Activated CD8-positive, alpha-beta T cell treated with anti-CD3 and anti-CD28 coated beads, Interleukin-2, amount 10 ng/mL, durations not matched to agents 7 days and 5 days (primary cell): ENCODE measurements at places on chromosomes 2 and 18. TPM values are rescaled to one million over a fixed set of nuclear protein-coding genes. Genes with fewer than 3 reads are reported as not detected.

DNA sequence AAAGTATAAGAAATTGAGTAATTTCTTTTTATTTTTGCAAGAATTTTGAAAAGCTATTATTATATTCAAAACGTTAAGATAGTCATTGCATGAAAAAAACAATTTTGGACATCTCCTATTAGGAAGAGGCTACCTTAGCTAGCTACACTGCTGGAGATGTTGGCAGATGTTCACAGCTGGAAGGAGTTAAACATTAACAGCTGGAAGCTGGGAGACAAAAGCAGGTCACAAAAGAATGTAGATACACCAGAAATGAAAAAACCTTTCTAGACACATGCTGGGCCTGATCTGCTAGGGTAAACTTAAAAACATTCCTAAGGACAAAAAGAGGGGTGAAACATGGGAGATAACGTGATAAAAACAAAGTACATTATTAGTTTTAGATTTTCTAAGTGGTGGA, 84.4 kb downstream of the SESTD1 start:
- DNase-seq, result no peak

DNA sequence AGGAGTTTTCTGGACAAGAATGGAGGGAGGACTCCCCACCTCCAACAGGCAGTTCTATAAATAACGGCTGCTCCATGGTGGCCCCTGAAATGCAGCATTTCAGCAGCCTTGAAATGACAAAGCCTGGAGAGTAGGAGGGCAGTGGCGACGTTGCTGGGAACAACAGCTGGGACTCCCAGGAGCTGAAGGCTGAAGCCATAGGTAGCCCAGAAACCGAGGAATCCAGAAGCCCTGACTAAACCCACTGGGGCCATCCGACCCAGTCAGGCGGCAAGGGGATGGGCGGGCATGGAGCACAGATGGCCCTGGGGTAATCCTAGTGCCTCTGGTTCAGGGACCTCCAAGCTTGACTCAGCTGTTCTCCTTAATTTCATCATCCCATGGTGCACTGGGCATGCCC, 9.0 kb downstream of the PRKAG3 start:
- no peak for DNase-seq

Gene ABHD1
- total RNA-seq, result 0.23 TPM

Gene DLX2
- total RNA-seq, result not detected

DNA sequence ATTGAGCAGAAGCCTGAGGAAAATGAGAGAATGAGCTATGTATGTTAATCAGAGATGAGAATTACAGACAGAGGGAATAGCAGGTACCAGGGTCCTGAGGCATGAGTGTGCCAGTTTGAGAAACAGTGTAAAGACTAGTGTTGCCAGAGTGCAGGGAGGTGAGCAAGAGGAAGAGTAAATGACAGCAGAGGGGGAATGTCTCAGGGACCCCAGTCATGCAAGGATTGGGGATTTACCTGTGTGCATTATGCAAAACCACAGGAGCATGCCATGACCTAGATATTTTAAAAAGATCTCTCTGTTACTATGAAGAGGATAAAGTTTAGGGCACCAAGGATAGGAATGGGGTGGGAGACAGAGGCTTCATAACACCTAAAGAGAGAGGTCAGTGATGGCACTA, 72.1 kb downstream of the TTC32 start:
- DNase-seq, result no peak

DNA sequence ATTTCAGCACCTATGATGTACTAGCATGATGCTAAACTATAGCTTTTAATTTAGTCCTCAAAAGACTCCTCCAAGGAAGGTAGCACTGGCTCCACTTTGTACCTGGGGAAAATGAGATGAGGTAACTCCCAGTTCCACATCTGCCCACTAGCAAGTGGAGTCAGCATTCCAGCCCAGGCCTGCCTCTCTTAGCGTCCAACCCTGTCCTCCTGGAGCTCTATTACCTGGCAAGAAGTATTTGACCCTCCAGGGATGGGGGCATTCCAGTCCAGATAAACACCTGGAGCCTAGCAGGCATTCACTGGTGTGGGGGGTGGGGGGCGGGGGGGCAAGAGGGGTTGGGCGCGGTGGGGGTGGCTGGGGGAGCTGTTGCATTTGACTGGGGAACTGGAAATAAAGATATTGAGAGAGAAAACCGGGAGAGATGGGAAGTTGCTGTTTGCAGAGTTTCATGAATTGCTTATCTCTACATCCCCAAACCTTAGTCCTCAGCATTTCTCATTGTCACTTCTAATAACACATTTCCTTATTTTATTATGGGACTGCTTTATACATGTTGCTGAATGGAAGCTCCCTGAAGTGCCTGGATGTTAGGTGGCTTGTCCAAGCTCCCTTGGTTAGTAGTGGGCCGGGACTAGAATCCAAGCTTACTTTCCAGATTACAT, 22.0 kb upstream of the FZD5 start:
- DNase-seq, result no peak

DNA sequence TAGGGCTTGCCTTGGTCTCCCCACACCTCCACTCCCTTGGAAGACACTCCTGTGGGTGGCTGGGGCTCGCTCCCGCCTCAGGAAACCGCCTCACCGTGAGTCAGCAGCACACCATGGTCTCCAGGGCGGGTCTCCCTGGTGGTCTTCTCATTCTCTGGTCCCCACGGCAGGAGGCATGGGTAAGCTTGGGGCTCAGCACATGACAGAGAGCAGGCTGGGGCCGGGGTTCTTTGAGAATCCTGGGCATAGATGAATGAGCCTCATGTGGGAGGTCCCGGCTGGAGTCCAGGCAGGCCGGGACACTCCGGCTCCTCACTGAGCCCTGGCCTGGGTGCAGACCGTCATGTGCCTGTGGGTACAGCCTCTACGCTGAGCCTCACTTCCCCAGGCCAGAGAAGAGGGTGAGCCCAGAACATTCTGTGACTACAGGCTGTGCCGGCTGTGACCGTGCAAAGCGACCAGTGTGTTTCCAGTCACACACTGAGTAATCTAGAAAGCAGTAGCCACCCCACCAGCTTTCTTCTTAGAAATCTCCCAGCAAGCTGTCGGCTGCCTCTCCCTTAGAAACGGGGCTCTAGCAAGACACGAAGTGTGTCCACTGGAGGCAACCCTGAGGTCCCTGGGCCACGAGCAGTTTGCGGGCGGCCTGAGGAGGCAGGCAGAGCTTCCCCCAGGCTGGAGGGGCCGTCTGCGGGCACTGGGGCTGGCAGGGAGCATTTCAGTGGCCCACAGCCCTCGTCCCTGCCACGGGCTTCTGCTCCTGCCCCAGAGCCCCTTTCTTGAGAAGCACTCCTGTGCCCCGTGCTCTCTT, 93.1 kb downstream of the RHOB start:
- no peak for DNase-seq

GRCh38 chr2:4551691-4552474, 848.5 kb downstream of the DCDC2C start:
- no peak for DNase-seq

Gene PLCD4
- 0.26 TPM for total RNA-seq

Gene SH3BP4
- total RNA-seq, result not detected

- DNase-seq, result peak; percentile 47
These were observed 6.9 kb upstream of the STAT1 start for GRCh38 chr2:191020742-191021381.

DNA sequence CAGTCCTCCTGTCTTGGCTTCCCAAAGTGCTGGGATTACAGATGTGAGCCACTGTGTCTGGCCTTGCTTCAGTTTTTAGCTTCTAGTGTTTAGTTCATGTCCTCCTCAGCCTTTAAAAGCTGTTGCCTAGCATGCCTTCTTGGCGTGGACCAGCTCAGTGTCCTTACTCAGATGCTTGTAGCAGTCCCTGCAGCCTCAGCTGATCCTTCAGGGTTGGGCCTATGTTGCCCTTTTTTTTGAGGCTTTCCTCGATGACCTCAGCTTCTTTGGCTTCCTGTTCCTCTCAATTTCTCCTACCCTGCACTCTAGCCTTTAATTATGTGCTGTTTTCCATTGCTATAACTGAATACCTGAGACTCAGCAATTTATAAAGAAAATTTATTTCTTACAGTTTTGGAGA, 57.7 kb downstream of the TANC1 start:
- DNase-seq, result no peak

DNA sequence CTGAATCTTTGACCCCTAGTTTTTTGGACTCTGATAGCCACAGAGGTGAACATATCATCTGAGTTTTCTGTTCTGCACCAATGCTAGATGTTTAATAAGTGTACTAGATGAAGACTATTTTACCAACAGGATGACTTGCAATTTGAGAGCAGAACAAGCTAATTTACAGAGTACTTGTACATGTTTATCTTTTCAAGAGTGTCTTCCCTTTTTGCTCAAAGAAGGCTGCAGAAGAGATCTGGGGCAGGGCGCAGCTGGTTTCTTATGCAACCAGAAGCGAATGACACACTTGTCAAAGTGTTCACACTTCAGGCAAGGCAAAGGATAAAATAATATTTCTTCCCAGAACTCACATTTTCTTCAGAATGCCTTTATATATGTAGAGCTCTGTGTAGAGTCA, 86.0 kb downstream of the VWA3B start:
- no peak for DNase-seq

- DNase-seq, result no peak
These were observed 487.0 kb upstream of the FANCL start for GRCh38 chr2:58727981-58728656.

Gene ALPG
- not detected for total RNA-seq

DNA sequence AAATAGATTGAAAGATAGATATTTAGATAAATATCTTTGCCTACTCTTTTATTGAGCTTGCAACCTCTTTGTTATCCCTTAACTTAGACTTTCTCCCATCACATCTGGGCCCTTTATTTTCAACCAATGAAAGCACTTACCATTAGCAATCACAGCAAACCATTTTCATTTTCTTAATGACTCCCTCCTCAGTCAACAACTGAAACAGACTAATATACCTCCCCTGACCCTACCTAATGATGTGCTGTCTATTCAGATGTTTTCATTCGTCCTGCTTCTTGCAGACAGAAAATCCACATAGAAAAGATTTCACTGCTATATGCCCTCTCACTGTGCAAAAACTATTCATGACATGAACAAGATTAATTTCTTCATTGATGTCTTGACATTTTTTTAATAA, 154.4 kb downstream of the VWC2L start:
- no peak for DNase-seq
